ENCODE measurements at places on chromosomes 4 and X.
A peak's percentile ranks its signal among the peaks of the same experiment; 100 is the strongest.

- DNase-seq: no peak
Observed at GRCh38 chr4:83932750-83933391, 397.0 kb downstream of the GPAT3 start.

DNA sequence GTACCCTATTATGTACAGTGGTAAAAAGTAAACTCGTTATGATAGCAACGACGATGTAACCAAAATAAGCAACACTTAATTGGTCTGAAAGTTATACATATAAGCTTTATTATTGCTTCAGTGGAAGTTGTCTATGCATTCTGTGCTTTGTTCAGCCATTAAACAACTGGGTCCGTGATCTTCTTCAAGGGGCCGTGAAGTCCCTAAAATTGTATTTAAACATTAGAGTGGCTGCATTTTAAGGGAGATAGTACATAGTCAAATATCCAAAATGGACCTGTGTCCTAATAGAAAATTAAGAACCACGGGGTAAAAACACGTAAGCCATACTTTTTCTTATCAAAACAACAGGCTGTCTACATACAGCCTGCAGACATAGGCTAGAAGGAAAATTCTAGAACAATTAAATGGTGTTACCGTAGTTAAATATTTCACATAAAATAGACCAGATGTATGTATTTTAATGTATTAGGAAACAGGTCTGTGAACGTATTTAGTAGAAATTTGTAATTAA, 2.1 kb downstream of the GUCY1A1 start:
- no peak for DNase-seq

- peak; percentile 25 for DNase-seq
Observed at GRCh38 chr4:19366916-19367315, 884.8 kb upstream of the SLIT2 start.

- peak; percentile 63 for DNase-seq
Observed at GRCh38 chr4:110514889-110515479, 39.0 kb downstream of the ENPEP start.

DNA sequence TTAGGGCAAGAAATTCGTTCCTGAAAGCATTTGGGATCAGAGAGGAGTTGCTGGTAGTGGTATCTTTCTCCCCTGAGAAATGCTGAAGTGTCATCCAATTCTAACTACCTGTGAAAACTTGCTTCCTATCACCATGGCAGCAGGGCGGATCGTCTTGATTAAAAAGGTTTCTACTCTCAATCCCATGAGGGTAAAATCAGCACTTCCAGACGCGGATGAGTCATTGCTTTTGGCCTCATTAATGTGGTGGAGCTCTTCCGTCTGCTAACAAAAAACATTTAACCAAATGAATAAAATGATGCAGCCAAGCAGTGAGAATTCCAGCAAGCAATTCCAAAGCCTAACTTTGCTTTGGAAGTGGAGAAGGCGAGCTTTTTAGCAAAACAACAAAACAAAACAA, 325.6 kb downstream of the CAMK2D start:
- peak; percentile 94 for DNase-seq
